ENCODE measurements at places on chromosomes 13 and 19. TPM values are rescaled to one million over a fixed set of nuclear protein-coding genes. Genes with fewer than 3 reads are reported as not detected.

DCLK1 gene
- 17.0 TPM for total RNA-seq

ENOX1 gene
- 11.9 TPM for total RNA-seq

- DNase-seq = no peak
Observed at GRCh38 chr13:41897126-41897525, 63.8 kb downstream of the VWA8 start.

DNA sequence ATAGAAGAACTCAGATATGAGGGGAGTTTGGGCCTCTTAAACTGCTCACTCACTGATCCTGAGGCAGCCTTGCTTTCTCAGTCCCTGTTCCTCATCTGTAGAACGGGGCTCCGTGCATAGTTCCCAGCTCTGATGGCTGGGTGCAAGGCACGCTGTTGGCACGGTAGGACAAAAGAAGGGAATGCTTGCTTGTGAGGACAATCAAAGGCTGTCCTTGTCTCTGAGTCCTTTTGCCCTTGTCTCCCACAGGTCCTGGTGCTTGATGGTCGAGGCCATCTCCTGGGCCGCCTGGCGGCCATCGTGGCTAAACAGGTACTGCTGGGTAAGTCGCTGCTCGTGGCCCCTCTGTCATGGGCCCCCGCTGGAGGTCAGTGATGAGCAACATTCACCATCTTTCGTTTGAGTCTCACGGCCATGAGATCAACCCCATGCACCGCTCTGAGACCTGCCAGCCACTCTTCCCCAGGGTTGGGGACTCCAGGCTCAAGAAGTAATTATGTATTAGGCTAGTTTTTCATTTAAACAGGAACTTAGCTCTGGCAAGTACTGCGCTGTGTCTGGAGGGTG is 2.3 kb downstream of the RPL13A start:
- no peak for DNase-seq

PAK4 gene
- 9.1 TPM for total RNA-seq

DNA sequence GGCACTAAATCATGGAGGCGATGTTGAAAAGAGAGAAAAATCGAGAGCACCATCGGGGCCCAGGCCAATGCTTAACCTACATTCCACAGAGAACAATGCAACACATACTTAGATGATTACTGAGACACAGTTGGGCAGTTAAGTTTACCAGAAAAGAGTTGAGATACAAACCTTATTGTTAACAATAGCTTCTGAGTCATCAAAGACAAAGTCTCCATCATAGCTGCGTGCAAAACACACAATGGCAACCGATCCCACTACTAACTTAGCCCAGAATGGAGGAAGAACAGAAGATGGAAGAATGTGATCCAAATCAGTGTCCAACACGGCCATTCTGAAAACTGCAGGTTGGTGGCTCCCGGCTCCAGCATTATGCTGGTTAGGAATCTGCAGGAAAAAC is 6.2 kb downstream of the TMTC4 start:
- DNase-seq = no peak

PTGIR gene
- not detected for total RNA-seq
